Activated CD4-positive, alpha-beta T cell treated with anti-CD3 and anti-CD28 coated beads, Interleukin-2, amount 10 ng/mL, durations not matched to agents 7 days and 5 days (primary cell): ENCODE measurements at places on chromosomes 4 and X.

DNA sequence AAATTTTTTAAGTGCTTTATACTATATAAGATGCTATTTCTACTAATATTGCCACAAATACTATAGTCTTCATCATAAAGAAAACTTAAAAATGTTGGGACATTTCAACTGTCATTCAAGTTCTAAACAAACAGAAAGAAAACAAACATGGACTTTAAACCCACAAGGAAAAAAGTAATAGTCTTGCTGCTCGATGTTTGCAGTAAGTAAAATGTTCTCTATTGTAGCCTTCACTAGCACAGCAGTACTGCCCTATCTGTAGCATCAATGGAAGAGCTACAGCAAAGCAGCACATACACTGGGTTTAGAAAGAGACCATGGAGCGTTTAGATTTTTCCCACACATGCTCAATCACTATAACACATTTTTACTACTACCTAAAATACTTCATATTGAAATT is 146.8 kb downstream of the KLHL13 start:
- no peak for DNase-seq

DNA sequence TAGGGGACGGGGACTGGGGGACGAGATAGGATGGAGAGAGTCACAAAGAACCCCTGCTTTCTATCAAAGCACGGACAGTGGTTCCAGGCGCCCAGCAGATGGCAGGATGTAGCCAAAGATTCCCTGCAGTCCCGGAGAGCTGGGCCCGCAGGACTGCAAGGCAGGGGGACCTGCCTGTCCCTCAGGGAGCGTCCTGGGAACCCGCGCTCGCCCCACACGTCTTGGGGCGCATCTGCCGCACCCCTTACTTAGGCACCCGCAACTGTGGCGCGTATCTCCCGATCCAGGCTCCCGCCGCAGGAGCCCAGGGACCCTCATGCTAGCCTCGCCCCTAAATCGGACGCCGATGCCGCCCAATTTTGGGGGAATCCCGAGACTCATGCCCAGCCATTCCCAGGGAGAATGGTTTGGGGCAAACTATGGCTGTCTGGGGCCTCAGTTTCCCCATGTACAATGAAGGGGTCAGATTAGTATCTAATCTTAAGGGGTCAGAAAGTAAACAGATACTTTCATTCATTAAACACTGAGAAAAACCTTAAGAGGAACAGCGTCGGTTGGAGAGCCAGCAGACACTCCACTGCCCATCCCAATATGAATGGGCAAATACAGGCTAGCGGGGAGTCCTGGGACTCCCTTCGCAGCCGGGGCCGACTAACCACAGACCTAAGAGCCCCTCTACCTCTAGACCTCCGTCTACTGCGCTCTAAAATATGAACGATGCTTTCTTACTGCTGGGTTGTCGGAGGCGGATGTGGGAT is 581 bp upstream of the STK32B start:
- no peak for DNase-seq

DNA sequence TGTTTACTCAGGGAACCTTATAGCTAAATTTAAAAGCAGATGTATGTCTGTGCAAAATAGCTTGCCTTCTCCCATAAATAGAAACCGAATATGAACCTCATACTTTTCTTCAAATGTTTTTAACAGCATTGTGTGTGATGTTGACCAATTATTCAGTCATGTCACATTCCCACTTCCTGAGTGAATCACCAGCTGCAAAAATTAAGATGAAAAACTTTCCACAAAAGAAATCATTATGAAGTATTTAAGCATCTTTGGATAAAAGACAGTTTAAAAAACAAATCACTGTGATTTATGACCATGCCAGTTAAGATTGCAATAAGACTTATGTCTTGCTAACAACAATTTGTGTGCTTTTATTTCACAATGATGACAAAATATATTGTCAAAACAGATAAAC is 220.1 kb downstream of the PDGFC start:
- no peak for DNase-seq

- DNase-seq: no peak
Measured at GRCh38 chr4:40559585-40560465, 69.8 kb downstream of the RBM47 start.

- no peak for DNase-seq
Measured at GRCh38 chr4:121720109-121720508, 23.3 kb upstream of the ANXA5 start.
